ENCODE measurements at places on chromosomes 11 and 22.

GRCh38 chr11:69217276-69218105, 61.8 kb downstream of the SMIM38 start:
- no peak for DNase-seq

DNA sequence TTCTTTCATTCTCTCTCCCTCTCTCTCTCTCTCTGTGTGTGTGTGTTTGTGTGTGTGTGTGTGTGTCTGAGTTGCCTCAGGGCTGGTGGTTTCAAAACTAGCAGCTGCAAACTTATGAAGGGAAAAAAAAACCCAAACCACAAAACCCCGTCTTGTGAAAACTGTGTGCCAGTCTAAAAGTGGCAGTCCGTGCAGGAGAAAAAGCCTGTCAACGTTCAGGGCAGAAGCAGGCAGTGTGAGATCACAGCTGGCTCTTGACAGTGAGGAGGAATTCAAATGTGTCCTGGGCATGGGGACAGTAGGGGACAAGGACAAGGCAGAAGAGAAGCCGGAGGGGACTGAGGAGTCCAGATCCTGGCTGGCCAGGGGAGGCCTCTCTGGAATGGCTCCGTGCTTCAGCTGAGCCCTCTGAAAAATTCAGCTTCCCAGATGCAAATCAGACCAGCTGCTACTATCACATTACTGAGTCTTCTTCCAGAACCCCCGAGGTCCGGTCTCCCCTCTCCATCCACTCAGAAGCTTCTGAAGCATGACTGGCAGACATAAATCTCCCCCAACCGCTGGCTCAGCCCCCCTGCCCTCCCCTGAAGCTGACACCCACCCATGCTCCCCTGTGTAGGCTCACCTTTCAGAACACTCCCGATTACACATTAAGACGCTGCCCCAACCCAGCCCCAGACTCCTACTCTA, 31.9 kb downstream of the FLI1 start:
- peak; percentile 85 for DNase-seq

DNA sequence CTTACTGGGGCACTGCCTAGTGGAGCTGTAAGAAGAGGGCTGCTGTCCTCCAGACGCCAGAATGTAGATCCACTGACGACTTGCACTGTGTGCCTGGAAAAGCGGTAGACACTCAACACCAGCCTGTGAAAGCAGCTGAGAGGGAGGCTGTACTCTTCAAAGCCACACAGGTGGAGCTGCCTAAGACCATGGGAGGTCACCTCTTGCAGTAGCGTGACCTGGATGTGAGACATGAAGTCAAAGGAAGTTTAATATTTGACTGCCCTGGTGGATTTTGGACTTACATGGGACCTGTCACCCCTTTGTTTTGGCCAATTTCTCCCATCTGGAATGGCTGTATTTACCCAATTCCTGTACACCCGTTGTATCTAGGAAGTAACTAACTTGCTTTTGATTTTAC, 196.6 kb upstream of the CTSC start:
- no peak for DNase-seq

GRCh38 chr11:64347193-64347867, 7.3 kb downstream of the CCDC88B start:
- DNase-seq: no peak

DNA sequence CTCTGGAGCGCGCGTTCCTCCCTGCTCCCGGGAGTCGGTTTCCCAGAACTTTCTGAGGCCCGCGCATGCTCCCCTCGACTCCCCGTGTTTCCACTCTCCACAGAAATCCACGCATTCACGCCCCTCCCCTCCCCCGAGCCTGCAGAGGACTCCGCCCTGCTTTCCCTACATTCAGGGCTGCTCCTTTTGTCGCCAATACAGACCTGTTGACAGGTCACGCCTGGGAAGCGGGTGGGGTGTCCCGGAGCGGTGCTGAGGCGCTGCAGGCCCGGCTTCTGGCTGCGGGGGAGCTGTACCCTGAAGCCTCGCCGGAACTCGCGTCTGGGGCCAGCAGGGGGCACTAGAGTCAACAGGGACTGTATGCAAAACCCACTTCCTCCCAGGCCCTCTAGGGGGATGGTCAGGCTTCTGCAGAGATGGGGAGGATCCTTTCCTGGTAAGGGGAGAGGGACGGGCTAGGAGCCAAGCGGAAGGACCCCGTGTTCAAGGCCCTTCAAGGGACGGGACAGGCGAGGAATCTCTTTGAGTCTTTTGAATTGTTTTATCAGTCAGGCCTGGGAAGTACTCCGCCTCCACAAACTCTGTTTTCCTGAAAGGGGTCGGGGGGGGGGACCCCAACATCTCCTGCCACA, at the start of gene PRAME:
Gene PRAME, minus strand, starts transcription at position 294 of the 632 bp plus-strand sequence. CDS start 2,433 bp downstream, outside the sequence.
- peak; percentile 88 for DNase-seq

GRCh38 chr11:6390718-6391469, 620 bp downstream of the SMPD1 start:
- no peak for DNase-seq

GRCh38 chr11:35953081-35953760, 9.4 kb downstream of the LDLRAD3 start:
- no peak for DNase-seq

DNA sequence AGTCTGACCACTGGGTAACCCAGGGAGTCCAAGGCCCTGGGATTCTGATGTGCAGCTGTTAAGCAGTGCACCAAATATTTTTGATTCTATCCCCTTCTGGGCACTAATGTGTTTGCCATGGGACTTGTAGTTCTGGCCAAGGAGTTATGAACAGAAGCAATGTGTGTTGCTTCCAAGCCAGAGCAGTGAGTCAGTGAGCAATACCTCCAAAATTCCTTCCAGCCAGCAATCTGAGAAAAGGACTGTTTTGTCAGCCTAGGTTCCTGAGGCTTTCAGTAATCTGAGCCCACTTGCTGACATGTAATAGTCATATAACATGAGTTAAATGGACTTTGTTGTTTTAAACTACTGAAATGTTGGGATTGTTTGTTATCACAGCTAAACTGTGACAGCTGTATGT, 311.4 kb downstream of the NELL1 start:
- DNase-seq: no peak

- DNase-seq: no peak
Measured at GRCh38 chr11:116328391-116328790, 444.4 kb downstream of the BUD13 start.

DNA sequence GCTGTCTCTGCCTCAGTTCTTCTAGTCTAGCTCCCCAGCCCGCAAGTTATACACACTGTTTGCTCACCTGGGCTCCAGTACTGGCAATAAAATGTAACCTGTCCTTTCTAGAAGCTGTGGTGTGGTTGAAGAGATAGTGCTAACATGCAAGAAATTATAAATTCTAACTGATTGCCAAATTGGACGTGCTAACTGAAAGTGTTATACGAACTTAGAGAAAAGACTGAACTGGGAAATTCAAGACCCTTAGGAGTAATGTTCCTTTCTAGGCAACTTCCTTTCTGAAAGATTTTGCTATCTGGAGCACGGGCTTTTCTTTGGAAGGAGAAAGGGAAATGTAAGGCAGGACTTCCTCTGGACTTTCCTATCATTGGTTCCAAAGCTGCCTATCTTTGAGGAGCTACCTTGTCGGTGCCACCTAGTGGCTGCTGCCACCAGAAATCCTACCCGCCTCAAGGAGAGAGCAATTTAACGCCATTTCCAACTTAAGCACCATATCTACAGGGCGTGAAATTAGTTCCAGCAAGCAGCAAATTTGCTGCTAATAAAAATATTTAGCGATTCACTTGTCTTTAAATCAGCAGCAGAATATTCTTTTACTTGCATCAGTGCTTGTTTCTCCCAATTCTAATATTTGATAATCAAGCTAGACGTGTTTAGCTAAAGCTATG, 12.7 kb upstream of the TMEM218 start:
- DNase-seq: peak; percentile 44

GRCh38 chr22:34950489-34950888, 115.5 kb upstream of the ISX start:
- DNase-seq: no peak

DNA sequence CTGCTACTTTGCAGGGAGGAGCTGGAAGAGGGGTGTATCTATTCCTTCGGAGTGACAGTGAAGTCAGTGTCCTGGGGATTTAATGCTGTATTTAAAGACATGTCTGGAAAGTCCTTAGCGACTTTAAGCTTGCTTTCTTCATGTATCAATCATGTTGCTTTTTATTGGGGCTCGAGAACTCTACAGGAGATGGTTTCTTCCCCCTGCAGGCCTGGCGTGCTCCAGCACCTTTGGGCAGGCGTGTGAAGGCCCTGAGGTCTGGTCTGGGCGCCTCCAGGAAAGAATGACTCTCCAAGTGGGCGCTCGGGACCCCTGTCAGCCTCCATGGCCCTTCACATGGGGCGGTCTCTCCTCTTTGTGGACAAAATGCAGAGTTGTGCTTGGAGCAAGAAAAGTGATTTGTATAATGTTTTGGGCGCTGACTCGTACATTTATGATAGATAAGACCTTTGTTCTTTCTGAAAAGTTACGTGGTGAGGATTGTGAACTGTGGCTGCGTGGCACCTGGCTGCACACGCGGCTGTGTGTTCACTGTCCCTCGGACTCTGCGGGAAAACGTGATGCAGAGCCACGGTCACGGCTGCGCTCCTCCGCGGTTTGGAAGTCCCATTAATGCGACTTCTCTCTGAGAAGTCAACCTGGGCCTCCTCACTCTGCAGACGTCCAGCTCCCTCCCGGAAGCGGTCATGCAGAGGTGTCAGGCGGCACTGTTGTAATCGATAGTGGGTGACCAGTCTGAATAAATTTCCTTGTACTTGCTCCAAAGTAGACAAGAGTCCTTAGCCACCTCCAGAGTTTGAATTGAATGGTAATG, 282.5 kb downstream of the TBC1D22A start:
- no peak for DNase-seq

GRCh38 chr22:20456064-20456721, 18.6 kb upstream of the SCARF2 start:
- peak; percentile 81 for DNase-seq

- DNase-seq: no peak
Measured at GRCh38 chr22:23514322-23515038, 65.6 kb downstream of the IGLL1 start.

- DNase-seq: no peak
Measured at GRCh38 chr22:28950617-28951411, 67.4 kb downstream of the ZNRF3 start.

DNA sequence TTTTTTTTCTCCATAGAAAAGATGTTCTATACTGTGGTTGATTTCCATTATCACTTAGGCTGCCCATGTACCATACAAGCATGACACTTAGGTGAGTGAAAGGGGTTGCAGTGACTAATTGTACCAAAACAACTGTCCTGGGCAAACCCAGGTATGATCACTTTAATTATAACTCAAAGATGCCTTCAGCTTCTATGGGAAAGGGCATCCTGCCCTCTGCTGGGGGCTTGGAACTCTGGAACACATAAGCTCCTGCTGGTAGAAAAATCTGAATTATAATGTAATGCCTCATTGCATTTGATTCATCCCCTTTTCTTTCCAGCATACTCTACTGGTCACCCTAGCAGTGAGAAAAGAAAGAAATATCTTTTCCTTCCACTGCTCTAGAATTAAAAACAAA, 206.3 kb downstream of the DDX10 start:
- peak; percentile 38 for DNase-seq

- peak; percentile 79 for DNase-seq
Measured at GRCh38 chr22:25362215-25362882, 142.9 kb downstream of the CRYBB2 start.

- DNase-seq: no peak
Measured at GRCh38 chr11:18144243-18144642, 11.9 kb downstream of the MRGPRX3 start.

DNA sequence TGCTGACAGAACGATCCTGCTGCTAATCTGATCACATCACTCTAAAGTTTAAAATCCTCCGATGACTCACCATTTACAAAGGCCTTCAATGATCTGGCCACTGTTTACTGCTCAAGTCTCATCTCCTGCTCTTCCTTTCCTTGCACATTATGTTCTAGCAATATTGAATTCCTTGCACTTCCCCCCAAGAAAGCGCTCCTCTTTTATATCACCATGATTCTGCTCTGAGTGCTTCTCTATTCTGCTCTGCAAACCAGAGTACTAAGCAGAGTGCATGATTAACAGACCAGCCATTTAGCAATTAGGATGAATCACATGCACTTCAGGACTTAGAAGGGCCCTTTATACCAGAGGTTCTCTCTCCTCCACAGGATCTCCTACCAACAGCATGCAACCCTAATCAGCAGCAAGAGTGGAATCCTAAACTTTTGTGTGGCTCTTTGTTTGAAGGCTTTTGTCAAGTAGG, 1122.8 kb upstream of the CCDC90B start:
- no peak for DNase-seq

- DNase-seq: no peak
Measured at GRCh38 chr11:87712802-87713202, 462.4 kb downstream of the RAB38 start.

DNA sequence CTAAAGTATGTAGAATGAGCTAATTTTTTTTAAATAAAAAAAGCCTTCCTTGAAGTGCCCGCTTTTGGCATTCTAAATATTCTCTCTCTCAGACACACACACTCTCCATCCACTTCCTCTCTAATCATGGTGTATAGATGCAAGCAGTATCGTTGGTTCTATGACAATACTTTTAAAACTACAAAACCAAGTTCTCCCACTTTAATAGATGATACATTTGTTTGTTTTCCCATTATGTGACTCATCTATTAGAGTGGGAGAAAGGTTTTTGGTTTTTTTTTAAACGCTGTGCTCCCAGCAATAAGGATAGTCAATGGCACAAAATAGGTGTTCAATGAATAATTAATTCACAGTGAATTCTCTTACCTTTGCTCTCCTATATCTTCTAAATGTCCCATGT, 44.6 kb downstream of the FZD4 start:
- DNase-seq: no peak

GRCh38 chr11:111674941-111675340, 72.7 kb downstream of the SIK2 start:
- DNase-seq: no peak

DNA sequence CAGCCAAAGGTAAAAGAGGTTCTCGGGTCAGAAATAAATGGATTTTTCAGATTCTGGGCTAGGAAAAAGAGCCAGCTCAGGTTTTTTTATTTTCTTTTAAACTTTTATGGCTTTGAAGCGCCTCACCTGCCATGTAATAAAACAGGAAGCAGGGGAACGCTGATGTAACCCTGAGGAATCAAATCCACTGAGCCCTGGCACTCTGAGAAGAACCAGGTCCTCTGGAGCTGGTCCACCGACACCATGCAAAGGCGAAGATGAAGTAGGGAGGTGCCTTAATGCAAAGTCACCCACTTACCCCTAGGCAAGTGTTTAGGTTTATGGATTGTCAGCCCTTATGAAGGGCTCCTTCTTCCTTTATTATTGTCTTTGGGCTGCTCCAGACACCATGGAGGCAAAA, 1.6 kb downstream of the PAMR1 start:
- no peak for DNase-seq

- no peak for DNase-seq
Measured at GRCh38 chr22:47259990-47260389, 497.5 kb downstream of the TBC1D22A start.
